ENCODE measurements at places on chromosomes 1 and 21. TPM values are rescaled to one million over a fixed set of nuclear protein-coding genes. Genes with fewer than 3 reads are reported as not detected.

DNA sequence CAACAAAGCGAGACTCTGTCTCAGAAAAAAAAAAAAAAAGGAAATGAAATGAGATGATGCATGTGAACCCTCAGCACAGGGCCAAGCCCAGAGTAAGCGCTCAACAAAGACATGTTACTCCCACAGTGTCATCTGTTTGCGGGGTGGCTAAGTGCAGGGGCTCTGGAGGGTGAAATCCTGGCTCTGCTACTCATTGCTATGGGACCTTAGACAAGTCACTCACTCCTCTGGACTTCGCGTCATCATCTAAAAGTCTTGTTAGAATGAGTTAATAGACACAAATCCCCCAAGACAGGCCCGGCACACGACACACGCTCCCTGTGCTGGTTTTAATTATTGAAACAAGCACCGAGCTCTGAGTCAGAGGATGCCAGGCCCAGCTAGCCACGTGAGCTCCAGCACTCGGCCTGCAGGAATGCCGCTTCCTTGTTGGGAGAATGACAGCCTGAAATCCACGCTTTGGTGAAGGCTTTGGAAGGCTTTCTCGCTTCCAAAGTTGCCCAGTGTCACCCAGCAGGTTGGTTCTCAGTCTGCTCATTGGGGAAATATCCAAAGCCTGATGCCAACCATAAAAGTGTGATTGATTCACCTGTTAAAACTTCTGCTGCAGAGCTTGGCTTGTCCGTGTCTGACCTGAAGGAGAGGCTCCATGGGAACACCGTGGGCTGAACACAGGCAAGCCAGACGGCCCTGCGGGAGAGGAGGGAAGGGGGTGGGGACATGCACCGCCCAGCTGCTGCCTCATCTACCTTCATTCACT lies 36.7 kb upstream of the TARDBP start:
- no peak for DNase-seq

The TMEM269 gene
- total RNA-seq: 0.47 TPM

DNA sequence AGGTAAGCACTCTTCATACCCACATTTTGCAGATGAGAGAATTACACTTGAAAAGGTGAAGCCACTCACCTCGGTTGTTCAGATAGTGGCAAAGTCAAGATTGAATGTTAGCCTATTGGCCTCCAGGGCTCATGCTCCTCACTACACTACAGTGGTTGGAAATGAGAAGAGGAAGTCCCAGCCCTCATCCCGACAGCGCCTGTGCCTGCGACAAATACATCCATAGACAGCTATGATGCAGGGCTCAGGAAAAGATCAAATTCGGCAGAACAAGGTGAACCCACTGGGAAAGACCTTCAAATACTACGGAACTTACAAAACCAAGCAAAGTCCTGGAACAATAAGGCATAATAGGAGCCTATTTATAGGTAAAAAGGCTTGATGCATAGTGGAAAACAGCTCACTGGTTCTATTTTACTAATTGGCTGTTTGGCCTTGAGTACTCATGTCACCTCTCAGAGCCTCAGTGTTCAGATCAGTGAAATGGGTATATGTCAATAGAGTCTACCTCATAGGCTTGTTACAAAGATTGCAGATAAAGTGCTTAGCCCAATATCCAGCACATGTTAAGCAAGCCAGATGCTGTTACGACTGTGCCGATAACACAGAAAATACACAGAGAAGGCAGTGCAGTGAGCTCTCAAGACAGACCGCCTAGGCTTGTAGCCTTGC lies 3.5 kb downstream of the SPOCD1 start:
- DNase-seq: no peak

GRCh38 chr1:198328458-198329032 lies 171.7 kb downstream of the NEK7 start:
- DNase-seq: no peak

- DNase-seq: no peak
Observed at GRCh38 chr1:169874229-169874628, 19.5 kb downstream of the SCYL3 start.

- DNase-seq: no peak
Observed at GRCh38 chr1:87956072-87956471, 627.4 kb downstream of the LMO4 start.

DNA sequence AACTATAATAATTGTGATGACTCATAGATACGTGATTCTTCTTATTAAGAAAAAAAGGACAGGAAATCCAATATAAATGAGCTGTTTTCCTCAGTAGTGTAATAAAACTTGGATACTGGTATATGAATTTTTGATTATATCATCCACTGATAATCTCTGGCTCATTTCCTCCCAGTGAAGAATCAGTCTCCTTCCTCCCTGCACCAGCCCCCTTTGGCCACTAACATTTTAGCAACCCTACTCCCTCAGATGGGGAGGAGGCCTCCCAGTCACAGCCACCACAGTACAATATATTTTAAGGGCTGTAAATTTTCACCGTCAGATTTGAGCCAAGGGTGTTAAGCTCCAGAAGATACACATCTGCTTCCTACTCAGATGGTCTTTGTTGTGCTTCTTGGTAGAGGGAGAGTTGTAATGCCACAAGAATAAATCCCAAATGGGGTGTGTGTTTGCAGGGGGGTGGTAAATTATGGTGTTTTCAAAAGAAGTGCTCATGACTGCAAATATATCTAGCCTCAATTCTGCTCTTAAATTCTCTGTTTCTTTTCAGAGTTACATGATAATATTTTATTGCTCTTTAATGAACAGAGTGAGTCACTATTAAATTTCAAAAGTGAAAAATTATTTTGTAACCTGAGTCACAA lies 153.5 kb downstream of the HLX start:
- DNase-seq: no peak

The APOBEC4 gene
- total RNA-seq: not detected

DNA sequence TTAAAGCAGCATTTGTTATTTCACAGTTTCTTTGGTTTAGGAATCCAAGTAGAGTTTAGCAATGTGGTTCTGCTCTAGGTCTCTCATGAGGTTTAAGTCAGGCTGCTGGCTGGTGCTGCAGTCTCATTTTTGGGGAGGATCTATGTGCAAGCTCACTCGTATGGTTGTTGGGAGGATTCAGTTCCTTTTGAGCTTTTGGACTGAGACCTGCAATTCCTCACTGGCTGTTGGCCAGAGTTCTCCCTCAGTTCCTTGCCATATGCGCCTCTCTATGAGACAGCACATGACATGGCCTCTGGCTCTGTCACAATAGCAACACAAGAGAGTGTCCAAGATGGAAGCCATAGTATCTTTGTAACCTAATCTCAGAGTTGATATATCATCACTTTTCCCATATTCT lies 91.0 kb downstream of the OLFML2B start:
- DNase-seq: no peak

The ARHGEF19 gene
- 13.9 TPM for total RNA-seq

- no peak for DNase-seq
Observed at GRCh38 chr21:41477641-41478318, 30.2 kb downstream of the TMPRSS2 start.

The TDRD5 gene
- total RNA-seq: not detected

The RNF186 gene
- not detected for total RNA-seq

DNA sequence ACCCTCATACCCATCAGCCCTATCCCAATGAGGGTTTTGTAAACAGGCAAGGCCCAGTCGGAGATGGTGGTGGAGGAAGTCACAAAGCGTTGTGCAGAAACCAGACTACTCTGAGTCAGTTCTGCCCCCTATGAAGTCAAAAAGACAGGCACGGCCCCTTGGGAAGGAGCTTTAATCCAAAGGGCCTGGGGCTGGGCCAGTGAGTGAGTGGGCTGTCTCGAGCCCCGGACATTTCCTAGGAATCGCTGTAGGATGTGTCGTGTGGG lies 442 bp upstream of the AHCYL1 start:
- DNase-seq: no peak

The ADCY10 gene
- total RNA-seq: 0.15 TPM

DNA sequence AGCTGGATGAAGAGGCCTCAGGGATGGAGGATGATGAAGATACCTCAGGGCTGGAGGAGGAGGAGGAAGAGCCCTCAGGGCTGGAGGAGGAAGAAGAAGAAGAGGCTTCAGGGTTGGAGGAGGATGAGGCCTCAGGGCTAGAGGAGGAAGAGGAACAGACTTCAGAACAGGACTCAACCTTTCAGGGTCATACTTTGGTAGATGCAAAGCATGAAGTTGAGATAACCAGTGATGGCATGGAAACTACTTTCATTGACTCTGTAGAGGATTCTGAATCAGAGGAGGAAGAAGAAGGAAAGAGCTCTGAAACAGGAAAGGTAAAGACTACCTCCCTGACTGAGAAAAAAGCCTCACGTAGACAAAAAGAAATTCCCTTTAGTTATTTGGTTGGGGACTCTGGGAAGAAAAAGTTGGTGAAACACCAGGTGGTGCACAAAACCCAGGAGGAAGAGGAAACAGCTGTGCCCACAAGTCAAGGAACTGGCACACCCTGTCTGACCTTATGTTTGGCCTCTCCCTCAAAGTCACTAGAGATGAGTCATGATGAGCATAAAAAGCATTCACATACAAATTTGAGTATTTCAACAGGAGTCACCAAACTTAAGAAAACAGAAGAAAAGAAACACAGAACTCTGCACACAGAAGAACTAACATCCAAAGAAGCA lies 15.4 kb downstream of the L1TD1 start:
- no peak for DNase-seq

The ABCA4 gene
- total RNA-seq: not detected

The UBE2U gene
- not detected for total RNA-seq

- DNase-seq: no peak
Observed at GRCh38 chr1:50279622-50280330, 143.5 kb downstream of the DMRTA2 start.

GRCh38 chr1:188668083-188668482 lies 1809.6 kb downstream of the BRINP3 start:
- DNase-seq: no peak

DNA sequence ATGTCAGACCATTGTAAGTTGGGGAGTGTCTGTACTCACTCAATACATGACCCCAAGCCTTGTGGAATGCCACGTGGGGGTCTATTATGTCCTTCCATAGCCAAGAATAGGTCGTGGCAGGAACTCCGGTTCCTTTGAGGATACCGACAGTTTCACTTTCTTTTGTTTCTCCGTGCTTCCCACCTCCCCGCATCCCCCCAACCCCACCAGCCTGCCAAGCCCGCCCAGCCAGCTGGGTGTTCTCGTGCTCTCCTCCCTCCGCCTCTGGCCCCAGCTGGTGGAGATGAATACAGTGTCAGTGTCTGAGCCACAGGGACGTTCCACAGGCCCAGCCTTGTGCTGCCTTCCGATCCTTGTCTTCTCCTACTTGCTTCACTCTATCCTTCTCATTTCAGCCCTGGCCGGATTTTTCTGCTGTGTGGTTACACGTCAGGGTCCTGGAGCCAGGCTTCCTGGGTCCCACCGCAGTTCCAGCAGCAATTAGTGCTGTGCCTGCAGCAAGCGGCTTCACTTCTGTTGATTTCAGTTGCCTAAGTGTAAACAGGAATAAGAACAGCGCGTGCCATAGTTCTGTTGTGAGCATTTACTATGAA lies 4.1 kb upstream of the AGTRAP start:
- DNase-seq: peak; percentile 35

GRCh38 chr1:143699731-143700130 lies 272.1 kb downstream of the FAM72C start:
- DNase-seq: no peak

- no peak for DNase-seq
Observed at GRCh38 chr1:98027103-98027705, 106.4 kb upstream of the DPYD start.

The LAD1 gene
- 0.10 TPM for total RNA-seq

GRCh38 chr1:12174924-12175810 lies 8.4 kb downstream of the TNFRSF1B start:
- no peak for DNase-seq

Measured in B cell (primary cell).